Mesenchymal stem cell (in vitro differentiated cells and primary cell): ENCODE measurements at places on chromosomes 5 and 9.
A peak's percentile ranks its signal among the peaks of the same experiment; 100 is the strongest.

DNA sequence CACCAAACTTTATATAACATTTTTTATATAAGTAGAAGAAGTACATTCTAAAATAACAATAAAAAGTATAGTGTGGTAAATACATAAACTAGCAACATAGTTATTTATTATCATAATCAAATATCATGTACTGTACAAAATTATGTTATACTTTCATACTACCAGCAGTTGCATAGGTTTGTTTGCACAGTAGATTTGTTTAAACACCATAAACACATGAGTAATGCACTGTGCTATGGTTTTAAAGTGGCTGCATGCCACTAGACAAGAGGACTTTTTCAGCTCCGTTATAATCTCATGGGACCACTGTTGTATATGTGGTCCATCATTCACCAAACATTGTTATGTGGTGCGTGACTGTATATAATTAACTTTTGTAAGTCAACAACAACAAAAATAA, 137.6 kb downstream of the DRD1 start:
- DNase-seq = no peak

GRCh38 chr9:94827584-94828304, 101.2 kb downstream of the AOPEP start:
- peak; percentile 69 for DNase-seq

DNA sequence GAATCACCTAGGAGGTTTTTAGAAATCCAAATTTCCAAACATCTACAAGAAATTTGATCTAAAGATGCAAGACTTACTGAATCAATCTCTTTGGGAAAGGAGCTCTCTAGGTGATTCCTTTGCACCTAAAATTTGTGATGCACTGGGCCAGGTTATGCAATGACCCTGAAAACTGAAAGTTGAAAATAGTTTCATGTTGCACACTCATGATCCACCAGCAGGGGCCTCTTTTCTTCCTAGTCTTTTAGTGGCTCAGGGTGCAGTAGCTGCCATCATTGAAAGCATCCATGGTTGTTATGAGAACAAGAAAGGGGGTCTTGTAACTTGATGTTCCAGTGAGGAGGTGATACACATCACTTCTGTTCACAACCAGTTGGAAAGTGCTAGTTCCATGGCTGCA, 486.8 kb downstream of the PSAT1 start:
- no peak for DNase-seq

- no peak for DNase-seq
Measured at GRCh38 chr5:14068136-14068535, 75.0 kb upstream of the TRIO start.

DNA sequence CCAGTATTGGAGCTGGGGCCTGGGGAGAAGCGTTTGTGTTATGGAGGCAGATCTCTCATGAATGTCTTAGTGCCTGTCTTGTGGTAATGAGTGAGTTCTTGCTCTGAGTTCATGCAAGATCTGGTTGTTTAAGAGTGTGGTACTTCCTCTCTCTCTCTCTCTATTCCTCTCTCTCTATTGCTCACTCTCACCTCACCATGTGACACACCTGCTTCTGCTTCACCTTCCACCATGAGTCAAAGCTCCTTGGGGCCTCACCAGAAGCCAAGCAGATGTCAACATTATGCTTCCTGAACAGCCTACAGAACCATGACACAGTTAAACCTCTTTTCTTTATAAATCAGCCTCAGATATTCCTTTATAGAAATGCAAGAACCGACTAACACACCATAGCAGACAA, 242.7 kb upstream of the ADRA1B start:
- DNase-seq = no peak
